ENCODE measurements at places on chromosomes 2 and 18.
A peak's percentile ranks its signal among the peaks of the same experiment; 100 is the strongest.

DNA sequence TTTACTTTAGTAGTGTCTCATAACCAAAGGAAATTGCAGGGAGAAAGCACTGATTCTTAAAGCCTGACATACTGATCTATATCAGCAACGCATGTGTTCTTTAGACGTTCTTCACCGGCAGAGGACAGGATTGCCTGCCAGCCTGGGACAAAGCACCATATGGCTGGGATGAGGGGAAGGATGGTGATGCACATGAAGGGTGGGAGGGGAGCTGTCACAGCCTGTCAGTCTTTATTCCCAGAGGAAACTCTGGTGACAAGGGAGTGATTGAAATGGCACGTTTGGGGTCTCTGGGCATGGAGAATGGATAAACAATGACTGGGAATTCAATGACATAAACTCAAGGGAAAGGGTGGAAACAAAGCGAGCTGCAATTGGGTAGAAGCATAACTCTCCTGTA lies 808.1 kb downstream of the DCC start:
- H3K4me1 ChIP-seq: no peaks in the 10 kb centered on the region
- no peaks in the 10 kb centered on the region for H3K27me3 ChIP-seq
- no peak overlapping the region for H3K27ac ChIP-seq
- H3K36me3 ChIP-seq: no peaks in the 10 kb centered on the region
- no peak for DNase-seq
- H3K4me3 ChIP-seq: no peak overlapping the region

DNA sequence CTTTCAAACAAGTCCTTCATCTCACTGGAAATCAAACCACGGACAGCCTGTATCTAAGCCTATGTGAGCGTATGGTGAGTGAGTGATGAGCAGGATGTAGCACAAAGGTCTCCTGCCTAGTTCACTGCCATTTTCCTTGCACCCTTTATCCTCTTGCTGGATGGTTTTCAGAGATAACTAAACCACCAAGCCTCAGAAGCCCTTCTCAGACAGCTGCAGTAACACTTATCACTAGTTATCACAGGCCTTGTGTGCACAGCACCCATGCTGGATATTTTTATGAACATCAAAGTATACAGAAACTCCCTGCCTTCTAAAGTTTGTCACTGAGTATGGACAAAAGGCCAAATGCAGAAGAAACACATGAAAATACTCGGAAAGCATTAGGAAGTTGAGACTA lies 69.5 kb downstream of the C1D start:
- H3K27me3 ChIP-seq: no peaks in the 10 kb centered on the region
- no peak overlapping the region for H3K27ac ChIP-seq
- DNase-seq: no peak
- no peaks in the 10 kb centered on the region for H3K36me3 ChIP-seq

- H3K27ac ChIP-seq: no peak overlapping the region
- no peaks in the 10 kb centered on the region for H3K36me3 ChIP-seq
- no peak overlapping the region for H3K4me3 ChIP-seq
- H3K27me3 ChIP-seq: no peaks in the 10 kb centered on the region
- H3K4me1 ChIP-seq: no peaks in the 10 kb centered on the region
- DNase-seq: no peak
Observed at GRCh38 chr2:49080681-49081080, 73.6 kb downstream of the FSHR start.

GRCh38 chr2:238233625-238234024 lies 6.2 kb downstream of the HES6 start:
- H3K4me3 ChIP-seq: no peak overlapping the region
- peaks cover 53% of the 10 kb centered on the region for H3K27me3 ChIP-seq
- no peak for DNase-seq
- no peaks in the 10 kb centered on the region for H3K36me3 ChIP-seq
- no peaks in the 10 kb centered on the region for H3K4me1 ChIP-seq

GRCh38 chr2:134459706-134460406 lies 206.0 kb downstream of the MGAT5 start:
- no peak overlapping the region for H3K4me3 ChIP-seq
- no peaks in the 10 kb centered on the region for H3K36me3 ChIP-seq
- H3K27me3 ChIP-seq: no peaks in the 10 kb centered on the region

DNA sequence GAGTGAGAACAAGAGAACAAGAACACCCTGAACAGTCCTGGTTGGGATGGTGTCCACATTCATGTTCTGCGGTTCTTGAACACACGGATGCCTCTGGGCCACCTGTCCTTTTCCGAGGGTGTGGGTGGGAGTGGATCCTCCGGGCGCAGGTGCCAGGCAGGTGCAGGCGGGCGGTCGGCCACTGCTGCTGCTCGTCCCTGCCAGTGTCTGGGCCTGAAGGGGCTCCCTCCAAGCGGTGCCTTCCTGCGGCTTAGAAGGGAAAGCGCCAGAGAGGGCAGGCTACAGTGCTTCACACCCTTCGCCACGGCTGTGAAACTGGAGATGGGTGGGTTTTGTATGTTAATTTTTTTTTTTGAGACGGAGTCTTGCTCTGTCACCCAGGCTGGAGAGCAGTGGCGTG lies 8.0 kb upstream of the D2HGDH start:
- H3K27ac ChIP-seq: no peak overlapping the region
- no peaks in the 10 kb centered on the region for H3K36me3 ChIP-seq
- no peak for DNase-seq
- H3K27me3 ChIP-seq: no peaks in the 10 kb centered on the region

GRCh38 chr2:235711527-235711926 lies 217.7 kb downstream of the AGAP1 start:
- no peak for DNase-seq
- H3K27me3 ChIP-seq: no peaks in the 10 kb centered on the region
- no peak overlapping the region for H3K4me3 ChIP-seq
- H3K4me1 ChIP-seq: no peaks in the 10 kb centered on the region
- peaks cover 2% of the 10 kb centered on the region for H3K36me3 ChIP-seq

DNA sequence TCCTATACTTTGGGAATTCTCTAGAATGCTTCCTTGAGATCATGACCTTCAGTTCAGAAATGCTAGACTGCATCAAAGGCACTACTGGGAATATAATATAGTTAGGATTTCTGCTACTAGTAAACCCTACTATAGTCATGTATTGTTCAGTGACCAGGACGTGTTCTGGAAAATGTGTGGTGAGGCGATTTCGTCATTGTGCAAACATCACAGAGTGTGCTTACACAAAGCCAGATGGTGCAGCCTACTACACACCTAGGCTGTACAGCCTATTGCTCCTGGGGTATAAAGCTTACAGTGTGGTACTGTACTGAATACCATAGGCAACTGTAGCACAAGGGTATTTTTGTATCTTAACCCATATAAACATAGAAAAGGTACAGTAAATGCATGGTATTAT lies 13.0 kb downstream of the CXCR4 start:
- H3K36me3 ChIP-seq: no peaks in the 10 kb centered on the region
- no peak for DNase-seq
- no peaks in the 10 kb centered on the region for H3K27me3 ChIP-seq
- H3K4me3 ChIP-seq: no peak overlapping the region
- no peaks in the 10 kb centered on the region for H3K4me1 ChIP-seq
- no peak overlapping the region for H3K27ac ChIP-seq

GRCh38 chr2:66301022-66301766 lies 133.7 kb upstream of the MEIS1 start:
- no peaks in the 10 kb centered on the region for H3K36me3 ChIP-seq
- no peak overlapping the region for H3K27ac ChIP-seq
- H3K4me1 ChIP-seq: no peaks in the 10 kb centered on the region
- DNase-seq: no peak
- no peaks in the 10 kb centered on the region for H3K27me3 ChIP-seq

- H3K27ac ChIP-seq: no peak overlapping the region
- no peak overlapping the region for H3K4me3 ChIP-seq
- H3K36me3 ChIP-seq: no peaks in the 10 kb centered on the region
- peaks cover 16% of the 10 kb centered on the region for H3K4me1 ChIP-seq
Observed at GRCh38 chr18:55997151-55997561, 409.2 kb upstream of the TCF4 start.

GRCh38 chr2:179861027-179861415 lies 391 bp downstream of the ZNF385B start:
- DNase-seq: peak; percentile 77
- H3K36me3 ChIP-seq: no peaks in the 10 kb centered on the region
- no peaks in the 10 kb centered on the region for H3K4me1 ChIP-seq
- H3K27me3 ChIP-seq: peaks cover 6% of the 10 kb centered on the region

- no peak for DNase-seq
- no peaks in the 10 kb centered on the region for H3K36me3 ChIP-seq
- H3K4me1 ChIP-seq: peaks cover under 1% of the 10 kb centered on the region
- no peak overlapping the region for H3K27ac ChIP-seq
- peak overlapping the region; percentile 93 for H3K4me3 ChIP-seq
- H3K27me3 ChIP-seq: no peaks in the 10 kb centered on the region
Observed at GRCh38 chr2:202378662-202379358, 2.7 kb downstream of the BMPR2 start.

- no peaks in the 10 kb centered on the region for H3K27me3 ChIP-seq
- no peaks in the 10 kb centered on the region for H3K36me3 ChIP-seq
- DNase-seq: peak; percentile 65
- no peak overlapping the region for H3K27ac ChIP-seq
- no peaks in the 10 kb centered on the region for H3K4me1 ChIP-seq
Observed at GRCh38 chr2:235740821-235741220, 247.0 kb downstream of the AGAP1 start.

Measured in H1 (cell line).